Activated T-cell treated with anti-CD3 and anti-CD28 coated beads, Interleukin-2, amount 50 U/mL, for 72 hours (primary cell): ENCODE measurements at places on chromosomes 2 and 18. TPM values are rescaled to one million over a fixed set of nuclear protein-coding genes. Genes with fewer than 3 reads are reported as not detected.

Gene SLC14A1
- 6.2 TPM for total RNA-seq

Gene PLGLB2
- 2.6 TPM for total RNA-seq

Gene HRH4
- 0.16 TPM for total RNA-seq

Gene CCDC93
- total RNA-seq = 39.3 TPM
